NCI-H748 treated with DMSO at 0.1 percent for 48 hours (cell line): ENCODE measurements at places on chromosomes 2 and 18.
A peak's percentile ranks its signal among the peaks of the same experiment; 100 is the strongest.

DNA sequence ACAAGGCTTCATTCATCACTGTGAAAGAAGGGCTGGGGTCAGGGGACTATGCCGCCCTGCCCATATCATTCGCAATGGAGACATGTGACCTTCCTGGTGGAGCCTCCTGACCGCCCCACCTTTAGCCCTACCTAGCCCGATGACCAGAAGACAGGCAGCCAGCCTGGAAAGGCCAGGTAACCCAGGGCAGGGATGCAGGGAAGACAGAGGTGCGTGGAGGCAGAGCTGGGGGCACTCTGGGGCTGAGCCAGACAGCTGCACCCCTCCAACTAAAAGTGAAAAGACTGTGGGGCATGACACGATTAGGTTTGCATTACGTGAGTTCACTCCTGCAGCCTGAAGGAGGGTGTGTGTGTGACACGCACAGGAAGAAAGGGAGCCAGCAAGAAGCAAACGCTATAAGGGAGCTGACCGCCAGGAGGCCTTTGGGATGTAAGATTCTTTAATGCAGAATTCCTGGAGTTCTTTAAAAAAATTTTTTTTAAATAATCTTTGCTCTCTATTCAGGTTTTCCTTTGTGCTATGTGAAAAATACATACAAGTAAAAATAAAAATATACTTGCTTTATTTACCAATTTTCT lies 3.7 kb upstream of the HES6 start:
- no peak for DNase-seq

GRCh38 chr18:44945888-44946401 lies 265.3 kb downstream of the SETBP1 start:
- DNase-seq, result peak; percentile 98

DNA sequence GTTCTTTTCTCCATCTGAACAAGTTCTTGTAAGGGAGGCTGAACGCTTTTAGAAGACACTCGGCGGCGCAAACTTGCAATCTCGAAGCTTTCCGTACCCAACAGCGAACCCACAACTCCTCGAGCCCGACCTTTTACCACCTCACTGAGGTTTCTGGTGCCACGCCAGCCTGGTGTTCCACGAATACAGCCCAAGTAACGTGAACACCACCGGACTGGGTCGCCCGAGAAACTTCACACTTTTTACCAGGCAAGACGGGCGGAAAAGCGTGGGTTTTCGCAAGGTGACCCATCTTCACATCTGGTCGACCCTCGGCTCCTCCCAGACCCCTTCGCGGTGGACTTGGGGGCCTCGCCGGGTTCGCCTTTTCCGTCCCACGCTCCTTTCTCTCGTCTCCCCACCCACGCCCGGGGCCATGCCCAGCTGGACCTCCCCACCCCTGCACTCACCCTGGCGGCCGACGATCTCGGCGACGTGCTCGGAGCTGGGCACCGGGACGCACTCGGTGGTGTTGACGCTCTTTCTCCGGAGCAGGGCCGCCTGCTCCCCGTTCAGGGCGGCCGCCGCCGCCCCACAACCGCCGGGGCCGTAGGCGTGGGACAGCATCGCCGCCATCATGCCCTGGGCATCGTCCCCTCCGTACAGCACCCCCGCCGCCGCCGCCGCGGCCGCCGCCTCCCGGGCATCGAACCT lies 1.2 kb downstream of the MEX3C start:
- DNase-seq, result no peak

DNA sequence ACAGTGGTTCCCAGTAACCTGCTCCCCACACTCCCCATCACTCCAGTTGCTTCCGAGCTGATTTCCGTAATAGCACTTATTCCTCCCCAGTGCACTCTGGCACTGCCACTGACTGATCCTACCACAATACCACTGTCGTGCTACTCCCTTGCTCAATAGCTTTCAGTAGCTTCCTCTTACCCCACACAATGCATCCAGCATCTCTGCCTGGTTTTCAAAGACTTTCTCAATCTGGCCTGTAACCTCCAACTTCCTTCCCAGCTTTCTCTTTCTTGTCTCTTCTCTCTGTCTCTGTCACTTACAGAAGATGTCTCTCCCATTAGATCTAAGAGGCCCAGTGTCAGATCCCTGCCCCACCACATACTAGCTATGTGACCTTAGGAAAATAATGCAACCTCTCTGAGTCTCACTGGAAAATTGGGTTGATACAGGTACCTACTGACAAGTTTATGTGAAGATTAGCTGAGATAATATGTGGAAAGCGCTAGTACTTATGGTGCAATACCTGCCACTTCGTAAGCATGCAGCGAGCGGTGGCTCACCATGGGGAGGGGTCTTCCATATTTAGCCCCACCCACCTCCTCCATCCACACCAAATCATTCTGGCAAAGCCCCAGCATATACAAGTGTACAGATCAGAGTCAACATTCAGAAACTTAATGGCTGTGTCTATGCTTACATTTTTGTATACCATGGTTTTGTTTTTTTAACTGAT lies 36.7 kb downstream of the SFXN5 start:
- no peak for DNase-seq

- DNase-seq, result no peak
Observed at GRCh38 chr2:97870396-97870843, 125.3 kb downstream of the TMEM131 start.

GRCh38 chr18:48954886-48955819 lies 4.4 kb upstream of the SMAD7 start:
- DNase-seq, result no peak

GRCh38 chr18:79642626-79643025 lies 37.0 kb upstream of the CTDP1 start:
- DNase-seq, result no peak

DNA sequence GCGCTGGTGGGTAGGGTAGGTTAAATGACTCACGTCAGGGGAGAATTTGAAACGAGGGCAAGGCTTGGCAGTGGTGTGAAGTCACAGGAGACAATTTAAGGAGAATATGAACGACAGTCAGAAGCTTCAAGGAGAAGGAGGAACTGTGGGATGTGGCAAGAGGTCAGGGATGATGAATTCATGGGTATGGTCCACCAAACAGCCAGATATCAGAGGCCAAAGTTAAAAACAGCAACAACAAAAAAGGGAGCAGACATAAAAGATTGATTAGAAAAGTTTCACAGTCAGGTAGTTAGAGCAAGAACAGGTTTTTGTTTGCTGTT lies 1.4 kb upstream of the ZNF396 start:
- no peak for DNase-seq

- DNase-seq, result peak; percentile 1
Observed at GRCh38 chr2:99338029-99338585, 918 bp downstream of the EIF5B start.

- no peak for DNase-seq
Observed at GRCh38 chr2:122764014-122764413, 1008.6 kb downstream of the TSN start.

- no peak for DNase-seq
Observed at GRCh38 chr2:175574069-175574468, 392.6 kb upstream of the ATP5MC3 start.

DNA sequence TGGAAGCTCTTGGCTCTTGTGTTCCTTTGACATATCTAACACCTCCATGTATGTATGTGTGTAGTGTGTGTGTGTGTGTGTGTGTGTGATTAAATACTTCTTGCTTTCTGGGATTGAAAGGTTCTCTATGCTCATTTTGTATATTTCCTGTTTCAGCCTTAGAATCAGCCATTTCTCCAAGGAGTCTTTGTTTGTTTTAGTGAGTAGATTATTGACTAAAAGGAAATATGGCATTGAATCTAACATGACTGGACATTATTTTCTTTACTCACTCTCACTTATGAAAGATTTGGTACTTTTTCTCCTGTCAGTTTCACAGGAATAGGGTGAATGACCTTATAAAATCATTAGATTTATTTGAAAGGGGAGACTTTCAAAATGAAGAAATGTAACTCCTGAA lies 413.8 kb upstream of the SLC14A2 start:
- DNase-seq, result no peak

- DNase-seq, result no peak
Observed at GRCh38 chr18:79772108-79772864, 25.5 kb upstream of the KCNG2 start.

- DNase-seq, result no peak
Observed at GRCh38 chr2:65438137-65438899, 5.9 kb upstream of the SPRED2 start.

GRCh38 chr2:26395394-26395793 lies 6.3 kb upstream of the DRC1 start:
- DNase-seq, result no peak

GRCh38 chr18:7139409-7139808 lies 21.8 kb upstream of the LAMA1 start:
- no peak for DNase-seq

GRCh38 chr18:12005538-12006487 lies 24.5 kb downstream of the IMPA2 start:
- DNase-seq, result no peak

DNA sequence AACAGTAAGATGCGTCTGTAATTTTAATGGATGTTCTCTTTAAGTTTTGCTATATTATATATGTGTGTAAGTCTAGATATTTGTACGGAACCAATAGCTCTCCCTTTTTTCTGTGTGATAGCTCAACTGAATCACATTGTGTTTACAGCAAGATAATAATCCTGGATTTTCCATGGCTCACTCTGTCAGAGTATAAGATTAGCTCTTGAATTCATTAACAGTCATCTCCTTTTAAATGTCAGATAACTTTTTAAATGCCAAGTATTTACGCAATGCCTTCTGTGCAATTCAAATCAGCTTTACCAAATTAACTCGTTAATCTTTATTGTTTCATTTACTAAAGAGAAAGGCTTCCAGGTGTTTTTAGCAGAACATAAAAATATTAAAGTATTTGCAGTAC lies 76.9 kb downstream of the KIAA2012 start:
- DNase-seq, result no peak

GRCh38 chr2:147182260-147182659 lies 662.6 kb upstream of the ACVR2A start:
- no peak for DNase-seq

DNA sequence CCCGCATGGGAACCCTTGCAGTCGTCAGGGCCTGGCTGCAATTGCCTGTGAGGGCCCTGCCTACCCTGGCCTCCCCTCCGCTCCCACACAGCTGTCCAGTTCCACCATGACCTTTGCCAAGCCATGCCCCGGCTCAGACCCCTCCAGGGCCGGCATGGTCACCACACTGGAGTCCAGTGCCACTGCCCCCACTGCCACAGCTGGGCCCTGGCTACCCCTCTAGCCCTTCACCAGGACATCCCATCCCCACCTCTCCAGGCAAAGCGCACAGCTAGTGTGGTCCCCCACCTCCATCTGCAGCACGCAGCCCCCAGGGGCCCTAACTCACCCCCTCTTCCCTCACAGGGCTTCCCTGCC lies 70.3 kb upstream of the SMAD7 start:
- DNase-seq, result no peak

- no peak for DNase-seq
Observed at GRCh38 chr2:218284106-218284811, 8.0 kb downstream of the TMBIM1 start.

- peak; percentile 9 for DNase-seq
Observed at GRCh38 chr2:6352906-6353515, 512.7 kb downstream of the CMPK2 start.

DNA sequence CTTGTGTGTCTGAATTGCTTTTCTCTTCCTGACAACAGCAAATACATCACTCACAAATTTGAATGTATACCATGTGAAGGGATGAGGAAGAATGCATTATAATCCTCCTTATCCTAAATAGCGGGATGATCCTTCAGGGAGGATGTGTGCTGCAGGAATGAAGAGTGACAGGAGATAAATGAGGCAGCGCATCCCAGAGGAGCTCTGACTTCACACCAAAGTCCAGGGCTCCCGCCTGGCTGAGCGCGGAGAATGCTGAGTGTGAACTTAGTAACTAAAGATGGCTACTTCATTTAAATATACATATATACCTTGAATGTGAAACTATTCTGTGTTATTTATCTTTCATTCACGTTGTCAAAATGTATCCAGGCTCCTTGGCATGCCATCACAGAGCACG lies 145.2 kb upstream of the TPO start:
- DNase-seq, result no peak

- no peak for DNase-seq
Observed at GRCh38 chr2:24586955-24587354, 95.9 kb downstream of the NCOA1 start.

- DNase-seq, result no peak
Observed at GRCh38 chr18:13266218-13267100, 47.9 kb downstream of the LDLRAD4 start.

DNA sequence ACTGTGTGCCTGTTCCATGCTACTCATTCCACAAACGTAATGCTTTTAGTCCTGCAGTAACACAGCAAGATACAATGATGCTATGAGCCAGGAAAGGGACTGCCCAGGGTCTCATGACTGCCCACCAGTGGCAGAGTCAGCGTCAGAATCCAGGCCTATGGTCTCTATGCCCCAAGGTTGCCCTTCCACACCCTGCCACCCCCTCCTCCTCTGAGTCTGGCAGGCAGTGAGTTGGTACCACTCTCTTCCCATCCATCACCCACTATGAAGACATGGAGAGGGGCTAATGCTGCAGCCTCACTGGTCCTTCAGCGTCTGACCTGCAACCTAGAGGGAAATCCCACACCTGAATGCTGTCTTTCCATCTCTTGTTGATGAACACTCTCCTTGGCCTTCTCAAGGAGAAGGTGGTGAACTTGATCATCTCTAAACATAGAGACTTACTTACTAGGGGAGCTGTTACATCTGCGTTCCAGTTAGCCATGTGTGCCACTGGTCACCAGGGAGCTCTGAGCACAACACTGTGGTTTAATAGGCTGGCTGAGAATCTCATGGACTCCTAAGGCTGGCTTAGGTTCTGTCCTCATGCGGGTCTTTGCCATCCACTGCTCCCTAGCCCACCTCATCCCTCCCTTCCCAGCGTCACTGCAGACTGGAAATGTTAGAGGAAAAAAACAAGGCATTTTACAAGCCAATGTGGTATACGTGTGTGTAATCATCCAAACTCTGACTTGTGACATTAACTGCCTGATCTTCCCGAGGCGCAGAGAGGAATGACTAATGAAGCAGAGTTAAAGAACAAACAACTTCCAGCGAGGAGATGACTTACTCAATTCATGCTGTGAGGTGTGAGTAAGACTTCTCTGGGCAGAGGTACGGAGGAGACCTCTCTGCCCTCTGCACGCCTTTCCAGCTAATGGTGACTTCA lies 28.8 kb downstream of the STEAP3 start:
- no peak for DNase-seq

DNA sequence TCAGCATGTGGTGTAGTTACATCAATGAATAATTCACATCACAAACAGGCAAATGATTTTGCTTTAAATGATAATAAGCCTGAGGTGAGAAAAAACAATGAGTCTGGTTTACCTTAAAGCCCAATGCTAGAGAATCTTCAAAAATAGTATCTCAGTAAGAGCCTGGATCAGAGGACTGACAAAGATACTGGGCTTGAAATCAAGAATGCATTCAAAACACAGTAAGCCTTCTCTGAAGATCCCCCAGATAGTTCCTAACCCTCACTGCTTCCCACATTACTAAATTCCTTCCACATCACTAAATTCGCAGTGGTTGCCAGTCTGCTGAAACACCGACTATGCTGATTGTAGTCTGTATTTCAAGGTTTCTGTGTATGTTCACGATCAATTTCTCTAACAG lies 514.9 kb downstream of the SUCLG1 start:
- DNase-seq, result no peak

GRCh38 chr2:168935810-168936581 lies 34.9 kb downstream of the G6PC2 start:
- no peak for DNase-seq
